ENCODE measurements at places on chromosomes 12 and 14. TPM values are rescaled to one million over a fixed set of nuclear protein-coding genes. Genes with fewer than 3 reads are reported as not detected.

GRCh38 chr14:73503648-73504047 is 12.9 kb downstream of the RIOX1 start:
- no peak for DNase-seq
- H3K27me3 ChIP-seq: no peaks in the 10 kb centered on the region
- H3K27ac ChIP-seq: no peak overlapping the region
- no peaks in the 10 kb centered on the region for H3K36me3 ChIP-seq
- H3K4me1 ChIP-seq: peaks cover 20% of the 10 kb centered on the region
- H3K4me3 ChIP-seq: no peak overlapping the region

DNA sequence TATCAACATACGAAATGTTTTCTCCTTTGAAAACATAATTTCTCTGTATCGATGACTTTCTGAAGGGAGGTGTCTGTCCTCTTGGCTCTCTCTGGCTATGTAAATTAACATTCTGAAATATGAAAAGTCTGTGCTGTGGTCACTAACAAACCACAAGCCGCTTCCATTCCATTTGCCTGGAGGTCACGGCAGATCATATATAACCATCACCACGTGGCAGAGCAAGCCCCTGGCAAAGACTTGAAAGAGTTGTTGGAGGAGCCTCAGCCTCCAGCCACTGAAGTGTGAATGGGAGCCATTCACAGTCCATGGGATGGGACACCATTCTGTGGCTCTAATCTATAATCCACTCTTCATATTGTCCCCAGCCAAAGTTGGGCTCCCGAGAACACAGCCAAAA is 39.6 kb downstream of the CDKL1 start:
- no peaks in the 10 kb centered on the region for H3K27me3 ChIP-seq
- no peaks in the 10 kb centered on the region for H3K36me3 ChIP-seq
- H3K27ac ChIP-seq: no peak overlapping the region
- DNase-seq: no peak
- no peak overlapping the region for H3K4me3 ChIP-seq

DNA sequence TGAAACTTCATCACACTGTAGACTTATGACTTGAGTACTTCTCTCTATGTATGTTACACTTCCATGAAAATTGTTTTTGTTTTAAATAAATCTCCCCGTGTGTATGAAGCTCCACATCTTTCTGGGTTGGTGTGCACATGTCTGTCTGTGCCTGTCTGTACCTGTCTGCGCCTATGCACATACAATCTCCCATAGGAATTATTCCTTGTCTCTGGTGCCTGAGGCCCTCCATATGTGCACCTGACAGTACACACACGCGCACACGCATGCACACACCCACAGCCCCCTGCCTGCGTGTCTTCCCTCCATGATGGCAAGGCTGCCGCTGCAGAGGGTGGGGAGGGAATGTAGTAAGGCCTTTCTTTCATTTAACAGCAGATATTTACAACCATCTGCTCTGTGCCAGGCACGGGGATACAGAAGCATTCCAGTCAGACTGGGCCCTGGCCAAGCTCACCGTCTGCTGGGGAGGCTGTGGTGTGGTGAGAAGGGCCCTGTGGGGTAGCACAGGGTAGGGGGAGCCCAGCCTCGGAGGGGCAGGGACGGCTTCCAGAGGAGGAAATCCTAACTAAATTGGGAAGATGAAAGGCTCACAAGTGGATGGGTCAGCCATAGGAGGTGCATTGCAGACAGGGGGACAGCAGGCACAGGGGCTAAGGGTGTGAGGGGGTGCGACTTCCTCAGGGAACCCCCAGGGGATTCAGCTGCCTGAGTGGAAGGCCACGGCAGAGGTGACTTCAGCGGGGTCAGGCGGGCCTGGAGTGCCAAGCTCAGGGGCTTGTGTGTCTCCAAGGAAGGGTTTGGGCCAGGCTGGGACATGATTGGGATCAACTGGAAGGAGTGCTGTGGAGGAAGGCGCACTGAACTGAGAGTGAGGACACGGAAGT is 26.1 kb downstream of the KRT8 start:
- no peak overlapping the region for H3K27ac ChIP-seq
- H3K4me1 ChIP-seq: no peaks in the 10 kb centered on the region
- H3K36me3 ChIP-seq: no peaks in the 10 kb centered on the region
- peaks cover 19% of the 10 kb centered on the region for H3K27me3 ChIP-seq
- no peak for DNase-seq

- H3K27me3 ChIP-seq: no peaks in the 10 kb centered on the region
- no peaks in the 10 kb centered on the region for H3K4me1 ChIP-seq
- no peak overlapping the region for H3K27ac ChIP-seq
- H3K36me3 ChIP-seq: no peaks in the 10 kb centered on the region
- H3K4me3 ChIP-seq: no peak overlapping the region
These were observed 148.1 kb downstream of the SYT1 start for GRCh38 chr12:79012636-79013035.

GRCh38 chr12:32577328-32577727 is 101.8 kb upstream of the DNM1L start:
- H3K36me3 ChIP-seq: peaks cover 5% of the 10 kb centered on the region
- H3K27ac ChIP-seq: no peak overlapping the region
- H3K4me1 ChIP-seq: no peaks in the 10 kb centered on the region
- H3K27me3 ChIP-seq: no peaks in the 10 kb centered on the region
- no peak for DNase-seq
- no peak overlapping the region for H3K4me3 ChIP-seq

GRCh38 chr12:7695237-7695560 is 376 bp downstream of the GDF3 start:
- peak; percentile 36 for DNase-seq
- H3K4me3 ChIP-seq: peak overlapping the region; percentile 7

- no peak overlapping the region for H3K27ac ChIP-seq
- no peak for DNase-seq
- H3K36me3 ChIP-seq: no peaks in the 10 kb centered on the region
- H3K27me3 ChIP-seq: no peaks in the 10 kb centered on the region
- H3K4me1 ChIP-seq: peaks cover 3% of the 10 kb centered on the region
- H3K4me3 ChIP-seq: no peak overlapping the region
These were observed 5.7 kb downstream of the MTRFR start for GRCh38 chr12:123238961-123239360.

DNA sequence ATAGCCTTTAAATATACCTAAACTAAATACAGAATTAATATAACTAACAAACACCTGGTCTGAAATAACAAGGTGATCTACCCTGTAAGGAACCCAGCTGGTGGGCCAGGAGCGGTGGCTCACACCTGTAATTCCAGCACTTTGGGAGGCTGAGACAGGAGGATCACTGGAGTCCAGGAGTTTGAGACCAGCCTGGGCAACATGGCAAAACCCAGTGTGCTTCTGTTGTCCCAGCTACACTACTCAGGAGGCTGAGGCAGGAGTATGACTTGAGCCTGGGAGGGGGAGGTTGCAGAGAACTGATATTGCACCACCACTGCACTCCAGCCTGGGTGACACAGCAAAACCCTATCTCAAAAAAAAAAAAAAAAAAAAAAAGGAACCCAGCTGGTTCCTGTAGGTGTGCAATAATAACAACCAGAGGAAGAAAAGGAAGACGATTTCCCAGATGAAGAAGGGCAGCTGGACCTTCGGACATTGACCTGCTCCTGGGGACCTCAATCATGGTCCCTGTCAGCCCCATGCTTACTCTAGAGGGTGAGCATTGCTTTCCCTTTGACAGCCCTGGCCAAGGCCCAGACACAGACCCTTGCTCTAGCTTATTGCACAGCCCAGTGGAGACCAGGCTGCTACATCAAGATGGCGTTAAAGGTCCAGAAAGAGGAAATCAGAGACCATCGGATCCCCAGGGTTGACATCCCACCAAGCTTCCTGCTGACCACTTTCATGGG is 5.4 kb downstream of the FOS start:
- H3K36me3 ChIP-seq: 0 out of 2 replicates have a peak, but pooled peaks cover 12% of the 10 kb centered on the region
- H3K4me3 ChIP-seq: no peak overlapping the region
- H3K27me3 ChIP-seq: peaks cover 8% of the 10 kb centered on the region
- no peak overlapping the region for H3K27ac ChIP-seq
- peaks cover 44% of the 10 kb centered on the region for H3K4me1 ChIP-seq

DNA sequence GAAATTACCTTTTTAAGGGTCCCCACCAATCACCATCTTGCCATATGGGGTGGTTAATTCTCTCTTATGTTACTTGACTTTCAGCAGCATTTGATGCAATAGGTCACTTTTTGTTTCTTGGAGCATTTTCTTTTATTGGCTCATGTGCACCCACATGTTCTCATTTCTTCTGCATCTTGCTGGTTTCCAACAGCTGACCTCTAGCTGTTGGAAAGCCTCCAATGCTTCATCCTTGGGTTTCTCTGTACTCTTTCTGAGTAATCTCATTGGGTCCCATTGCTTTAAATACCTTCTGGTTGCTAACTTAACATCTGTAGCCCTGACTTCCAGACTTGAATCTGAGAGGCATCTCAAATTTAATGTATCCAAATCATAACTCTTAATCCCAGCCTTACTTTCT is 116.8 kb downstream of the CRADD start:
- H3K36me3 ChIP-seq: no peaks in the 10 kb centered on the region
- no peak for DNase-seq
- peaks cover 23% of the 10 kb centered on the region for H3K4me1 ChIP-seq
- H3K27me3 ChIP-seq: no peaks in the 10 kb centered on the region
- H3K4me3 ChIP-seq: no peak overlapping the region
- no peak overlapping the region for H3K27ac ChIP-seq

GRCh38 chr12:25386831-25387731 is 136.4 kb upstream of the KRAS start:
- peaks cover 10% of the 10 kb centered on the region for H3K4me1 ChIP-seq
- peak overlapping the region; percentile 62 for H3K4me3 ChIP-seq
- H3K27me3 ChIP-seq: peaks cover 22% of the 10 kb centered on the region
- H3K36me3 ChIP-seq: no peaks in the 10 kb centered on the region
- peak; percentile 93 for DNase-seq
- H3K27ac ChIP-seq: no peak overlapping the region

DNA sequence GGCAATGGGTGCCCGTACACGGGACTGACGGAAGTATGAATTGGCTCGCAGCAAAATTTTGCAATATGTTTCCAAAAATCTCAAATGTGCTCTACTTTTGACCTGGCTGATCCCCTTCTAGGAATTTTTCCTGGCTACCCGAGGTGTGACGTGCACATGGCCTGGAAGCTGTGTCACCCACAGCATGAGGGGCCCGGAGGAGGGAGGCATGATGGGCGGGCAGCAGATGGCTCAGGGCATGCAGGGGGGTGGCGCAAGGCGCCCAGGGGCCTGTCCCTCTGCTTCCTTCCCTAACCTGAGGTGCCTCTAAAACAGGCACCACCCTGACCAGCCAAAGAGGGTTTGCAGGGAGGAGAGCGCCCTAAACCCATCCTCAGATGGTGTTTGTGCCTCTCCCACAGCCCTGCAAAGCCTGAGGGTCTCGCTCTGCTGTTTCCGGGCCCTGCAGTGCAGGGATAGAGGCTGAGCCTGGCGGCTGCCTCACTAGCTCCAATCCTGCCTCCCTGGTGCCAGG is 6.7 kb downstream of the GPR132 start:
- no peak overlapping the region for H3K4me3 ChIP-seq
- DNase-seq: no peak
- H3K27ac ChIP-seq: no peak overlapping the region

DNA sequence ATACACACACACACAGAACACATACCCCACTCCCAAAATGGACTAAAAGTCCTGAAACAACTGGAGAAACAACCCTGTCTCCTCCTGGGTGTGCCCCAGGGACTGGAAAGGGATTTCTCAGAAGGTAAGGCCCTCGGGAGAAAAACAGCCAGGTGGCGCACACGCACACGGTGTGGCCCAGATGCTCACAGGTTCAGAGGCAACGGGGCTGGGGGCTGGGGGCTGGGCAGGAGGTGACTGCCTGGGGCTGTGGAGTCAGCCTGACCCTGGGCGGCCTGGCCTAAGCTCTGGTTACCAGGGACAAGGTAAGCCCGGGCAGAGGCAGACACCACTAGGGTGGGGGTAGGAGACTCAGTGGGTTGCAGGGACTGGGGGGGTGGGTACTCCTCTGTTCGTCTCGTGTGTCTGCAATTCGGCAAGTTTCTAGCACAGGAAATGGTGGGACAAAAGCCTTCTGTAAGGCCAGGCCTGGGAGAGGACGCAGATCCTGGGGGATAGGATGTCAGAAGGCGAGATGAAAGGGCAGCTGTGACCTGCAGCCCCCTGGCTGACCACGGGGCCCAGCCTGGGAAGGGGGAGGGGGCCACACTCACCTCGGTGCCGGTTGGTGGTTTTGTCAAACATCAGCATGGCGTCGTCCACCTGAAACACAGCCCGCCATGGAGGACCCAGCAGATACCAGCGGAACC is 10.4 kb downstream of the MSI1 start:
- H3K4me1 ChIP-seq: peaks cover 39% of the 10 kb centered on the region
- H3K27ac ChIP-seq: peak overlapping the region; percentile 57
- peak; percentile 89 for DNase-seq
- H3K36me3 ChIP-seq: peaks cover 14% of the 10 kb centered on the region
- H3K27me3 ChIP-seq: no peaks in the 10 kb centered on the region
- peak overlapping the region; percentile 30 for H3K4me3 ChIP-seq

The LPCAT3 gene
- 45.3 TPM for total RNA-seq

The RPGRIP1 gene
- 1.6 TPM for total RNA-seq

The RNASE2 gene
- total RNA-seq: not detected

The ASPG gene
- 1.4 TPM for total RNA-seq

The SYT1 gene
- 37.9 TPM for total RNA-seq

The ESRRB gene
- 0.52 TPM for total RNA-seq

The FBXO21 gene
- 126 TPM for total RNA-seq

The PLEKHG7 gene
- not detected for total RNA-seq

The PMEL gene
- total RNA-seq: 108 TPM

The CYP27B1 gene
- 2.7 TPM for total RNA-seq

All from GM23338 (cell line).